ENCODE measurements at places on chromosomes 1 and 21. TPM values are rescaled to one million over a fixed set of nuclear protein-coding genes. Genes with fewer than 3 reads are reported as not detected.

DNA sequence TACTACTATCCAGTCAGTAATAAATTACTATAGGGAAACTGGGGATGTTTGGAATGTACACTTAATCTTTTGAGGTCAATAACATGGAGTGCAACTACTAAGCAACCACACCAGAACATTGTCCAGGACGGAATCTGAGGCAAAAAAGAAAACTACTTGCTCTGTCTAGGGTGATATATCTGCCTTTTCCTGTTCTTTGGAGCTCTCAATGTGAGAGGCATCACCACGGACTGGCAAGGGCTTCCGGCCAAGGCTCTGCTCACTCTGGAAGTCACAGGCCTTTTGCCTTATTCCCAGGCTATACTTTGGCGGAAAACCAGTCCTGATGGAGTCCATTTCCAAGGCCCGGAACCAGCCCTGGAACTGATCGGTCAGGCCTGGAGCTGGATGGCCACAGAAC is 94.2 kb downstream of the DTL start:
- no peak for DNase-seq

DNA sequence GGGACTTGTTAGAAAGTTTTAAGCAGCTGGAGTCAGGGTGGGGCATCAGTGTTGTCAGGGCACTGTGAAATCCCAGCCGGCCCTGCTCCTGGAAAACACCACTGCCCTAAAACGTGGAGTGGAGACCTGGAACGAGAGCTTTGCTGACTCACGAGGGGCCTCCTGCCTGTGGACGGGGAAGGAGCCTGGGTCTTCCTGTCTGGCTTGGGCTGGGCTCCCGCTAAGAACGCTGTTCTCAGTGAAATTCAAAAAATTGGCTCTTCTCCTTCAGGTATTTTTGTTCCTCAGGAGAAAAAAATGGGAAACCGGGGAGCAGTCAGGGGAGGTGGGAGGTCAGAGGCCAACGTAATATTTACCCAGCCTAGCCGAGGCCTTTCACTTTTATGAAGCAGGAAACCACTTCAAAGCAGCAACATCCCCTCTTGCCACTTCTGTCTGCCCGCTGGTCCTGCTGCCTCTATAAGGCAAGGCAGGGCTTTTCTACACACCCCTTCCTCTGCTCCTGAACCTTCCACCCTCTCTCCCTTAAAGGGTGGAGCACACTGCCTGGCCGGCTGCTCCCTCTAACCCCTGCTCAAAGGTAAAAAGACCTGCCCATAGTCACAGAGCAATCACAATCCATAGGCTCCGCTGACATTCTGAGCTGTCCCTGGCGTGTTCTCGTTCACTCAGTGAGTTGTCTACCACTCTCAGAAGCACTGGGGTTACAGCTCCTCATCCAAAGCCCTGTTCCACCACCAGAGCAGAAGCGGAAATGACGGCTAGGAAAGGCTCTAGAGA is 8.0 kb downstream of the PLXNA2 start:
- peak; percentile 82 for DNase-seq

GRCh38 chr1:18684303-18684702 is 53.7 kb downstream of the PAX7 start:
- DNase-seq, result no peak

- DNase-seq, result no peak
Measured at GRCh38 chr1:115338457-115338820, 390 bp upstream of the NGF start.

GRCh38 chr1:56688522-56689026 is 43.5 kb downstream of the PRKAA2 start:
- peak; percentile 92 for DNase-seq

DNA sequence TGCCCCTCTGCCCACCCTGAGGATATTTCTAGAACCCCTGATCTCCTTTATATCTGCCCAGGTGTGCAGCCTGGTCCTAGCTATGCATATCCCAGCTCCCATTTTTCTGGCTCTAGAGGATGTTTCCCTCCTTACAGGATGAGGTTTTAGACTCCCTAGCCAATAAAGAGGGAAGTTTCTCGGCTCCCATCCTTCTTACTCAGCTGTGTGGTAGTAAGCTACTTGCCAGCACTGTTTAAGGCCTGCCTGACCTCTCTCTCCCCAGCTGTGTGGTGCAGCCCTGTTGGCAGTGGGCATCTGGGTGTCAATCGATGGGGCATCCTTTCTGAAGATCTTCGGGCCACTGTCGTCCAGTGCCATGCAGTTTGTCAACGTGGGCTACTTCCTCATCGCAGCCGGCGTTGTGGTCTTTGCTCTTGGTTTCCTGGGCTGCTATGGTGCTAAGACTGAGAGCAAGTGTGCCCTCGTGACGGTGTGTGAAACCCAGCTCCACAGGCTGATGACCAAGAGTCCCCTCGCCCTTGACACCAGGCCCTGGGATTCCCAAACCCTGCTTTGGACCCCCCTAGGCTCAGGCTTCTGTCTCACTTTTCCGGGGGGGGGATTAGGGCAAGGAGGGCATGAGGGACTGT is 7.8 kb upstream of the P3R3URF start:
- peak; percentile 53 for DNase-seq

GRCh38 chr1:205542367-205542766 is 37.9 kb downstream of the CDK18 start:
- no peak for DNase-seq

GRCh38 chr1:147669469-147670318 is 630 bp downstream of the ACP6 start:
- peak; percentile 69 for DNase-seq

DNA sequence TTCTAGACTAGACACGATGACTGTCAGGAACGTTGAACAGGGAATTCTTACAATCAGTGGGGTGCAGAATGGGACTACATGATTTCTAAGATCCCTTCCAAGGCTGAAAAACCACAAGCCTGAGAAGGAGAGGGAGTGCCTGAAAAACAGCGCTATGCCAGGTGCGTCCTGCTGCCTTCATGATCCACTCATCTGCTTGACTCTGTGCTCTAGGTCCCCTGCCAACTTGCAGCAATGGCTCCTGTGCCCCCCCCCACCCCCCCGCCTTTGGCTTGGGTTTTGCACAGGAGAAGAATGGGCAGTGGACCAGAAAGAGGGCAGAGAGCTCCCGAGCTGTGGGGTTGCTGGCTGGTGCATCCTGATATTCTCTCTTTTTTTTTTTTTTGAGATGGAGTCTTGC is 5.9 kb downstream of the SLC2A7 start:
- no peak for DNase-seq

DNA sequence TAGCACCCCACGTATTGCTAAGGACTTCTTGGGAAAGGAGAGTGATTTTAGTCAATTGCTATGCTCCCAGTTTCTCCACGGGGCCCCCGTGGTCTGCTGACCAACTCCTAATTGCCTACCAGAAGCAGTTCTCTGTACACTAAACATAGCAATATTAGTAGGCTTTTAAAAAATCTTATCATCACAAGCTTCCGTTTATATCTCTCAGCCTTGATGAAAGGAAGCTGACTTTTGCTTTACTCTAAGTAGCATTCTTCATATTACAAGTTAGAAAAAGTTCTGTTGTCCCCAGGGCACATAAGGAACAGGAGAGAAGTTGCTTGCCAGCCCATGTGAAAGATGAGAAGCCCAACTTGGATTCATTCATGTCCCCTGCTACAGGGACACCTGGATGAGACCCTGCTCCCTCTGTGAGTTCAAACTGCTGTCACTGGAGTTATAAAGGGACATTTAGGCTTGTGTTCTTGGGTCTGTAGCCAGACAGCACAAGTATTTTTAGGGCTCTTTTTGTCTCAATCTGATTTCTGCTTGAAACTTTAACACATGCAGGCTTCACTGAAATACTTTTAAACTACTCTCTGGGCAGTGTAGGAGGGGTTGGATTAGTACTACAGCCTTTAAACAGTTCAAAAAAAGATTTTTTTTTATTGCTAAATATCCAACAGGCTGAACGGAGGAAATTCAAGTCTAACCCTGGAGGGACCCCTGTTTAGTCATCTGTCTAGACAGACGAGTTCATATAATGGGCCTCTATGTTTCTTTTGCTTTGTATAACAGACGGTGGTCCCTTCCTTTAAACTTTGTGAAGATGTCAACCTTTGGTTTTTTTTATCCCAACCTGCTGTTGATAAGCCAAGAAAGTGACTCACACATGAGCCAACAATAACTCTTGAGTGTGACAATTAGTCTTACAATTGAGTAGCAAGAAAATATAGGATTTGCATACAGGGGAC is 29.5 kb downstream of the TGFB2 start:
- peak; percentile 77 for DNase-seq

DNA sequence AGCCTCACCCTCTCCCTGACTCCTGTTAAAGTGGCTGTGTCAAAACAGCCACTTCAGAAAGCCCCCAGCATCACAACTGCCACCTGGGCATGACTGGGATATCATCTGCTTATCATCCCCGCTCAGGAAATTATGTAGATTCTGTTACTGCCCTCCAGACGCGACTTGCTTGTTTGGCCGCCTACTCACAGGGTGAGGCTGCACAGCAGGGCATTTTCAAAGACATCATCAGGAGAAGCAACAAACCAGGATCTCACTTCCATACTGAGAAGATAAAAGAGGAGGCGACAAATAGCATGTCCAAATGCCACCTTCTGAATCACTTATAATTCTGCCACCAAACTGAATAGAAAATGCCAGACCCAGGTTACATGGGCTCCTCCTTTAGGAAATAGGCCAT is 94.8 kb downstream of the MIS18A start:
- DNase-seq, result no peak

- peak; percentile 94 for DNase-seq
Measured at GRCh38 chr1:58932859-58933598, 149.2 kb upstream of the JUN start.

DNA sequence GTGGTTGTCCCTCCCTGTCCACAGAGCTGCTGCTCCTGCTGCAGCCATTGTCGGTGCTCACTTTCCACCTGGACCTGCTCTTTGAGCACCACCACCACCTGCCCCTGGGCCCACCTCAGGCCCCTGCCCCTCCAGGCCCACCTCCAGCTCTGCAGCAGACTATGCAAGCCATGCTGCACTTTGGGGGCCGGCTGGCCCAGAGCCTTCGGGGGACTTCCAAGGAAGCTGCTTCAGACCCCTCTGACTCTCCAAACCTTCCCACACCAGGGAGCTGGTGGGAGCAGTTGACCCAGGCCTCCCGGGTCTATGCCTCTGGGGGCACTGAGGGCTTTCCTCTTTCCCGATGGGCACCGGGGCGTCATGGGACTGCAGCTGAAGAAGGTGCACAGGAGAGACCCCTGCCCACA is 5.9 kb downstream of the RUSC1 start:
- DNase-seq, result no peak

- DNase-seq, result no peak
Measured at GRCh38 chr1:165873481-165873880, 46.1 kb downstream of the UCK2 start.

DNA sequence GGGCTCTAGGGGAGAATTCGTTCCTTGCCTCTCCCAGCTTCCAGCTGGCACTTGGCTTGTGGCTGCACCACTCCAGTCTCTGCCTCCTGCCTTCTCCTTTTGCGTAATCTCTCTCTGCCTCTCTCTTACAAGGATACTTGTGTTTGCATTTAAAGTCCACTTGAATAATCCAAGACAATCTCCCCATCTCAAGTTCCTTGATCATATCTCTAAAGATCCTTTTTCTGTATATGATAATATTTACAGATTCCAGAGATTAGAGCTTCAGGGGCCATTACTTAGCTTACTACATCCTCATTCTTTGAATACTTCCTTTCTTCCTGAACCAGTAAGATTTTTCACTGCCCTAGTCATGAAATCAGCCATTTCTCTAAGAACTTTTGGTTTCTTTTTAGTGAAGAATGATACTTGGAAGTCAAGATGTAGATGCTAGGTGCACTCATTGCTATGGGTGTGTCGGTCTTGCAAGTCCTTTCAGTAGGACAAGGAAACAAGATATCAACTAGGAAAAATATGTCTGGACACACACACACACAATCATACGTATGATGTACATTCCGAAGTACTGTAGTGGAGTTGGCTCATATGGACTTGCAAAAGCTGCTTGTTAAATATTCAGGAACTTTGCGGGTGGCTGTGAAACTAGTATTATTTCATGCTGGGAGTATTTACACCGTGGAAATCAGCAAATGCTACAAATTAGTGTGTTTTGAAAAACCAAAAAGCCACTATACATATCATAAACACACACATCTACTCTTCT is 20.8 kb upstream of the RLF start:
- peak; percentile 59 for DNase-seq

DNA sequence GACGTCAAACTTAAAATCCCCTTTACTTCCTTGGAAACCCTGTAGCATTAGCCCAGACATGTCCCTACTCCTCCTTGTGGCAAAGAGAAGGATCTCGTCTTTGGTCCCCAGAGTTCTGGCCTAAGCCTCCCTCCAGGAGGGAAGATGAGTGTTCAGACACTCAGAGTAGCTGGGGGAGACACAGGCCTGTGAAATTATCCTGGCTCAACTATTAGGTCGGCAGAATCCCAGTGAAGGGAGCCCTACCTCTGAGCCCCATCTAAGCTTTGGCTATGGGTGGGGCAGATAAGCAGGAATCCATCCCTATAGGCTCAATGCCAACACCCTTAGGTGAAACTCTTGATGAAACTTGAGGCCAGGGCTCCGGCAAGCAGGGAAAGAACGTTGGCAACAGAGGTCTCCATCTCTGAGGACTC is 1.7 kb upstream of the SFN start:
- DNase-seq, result peak; percentile 64

DNA sequence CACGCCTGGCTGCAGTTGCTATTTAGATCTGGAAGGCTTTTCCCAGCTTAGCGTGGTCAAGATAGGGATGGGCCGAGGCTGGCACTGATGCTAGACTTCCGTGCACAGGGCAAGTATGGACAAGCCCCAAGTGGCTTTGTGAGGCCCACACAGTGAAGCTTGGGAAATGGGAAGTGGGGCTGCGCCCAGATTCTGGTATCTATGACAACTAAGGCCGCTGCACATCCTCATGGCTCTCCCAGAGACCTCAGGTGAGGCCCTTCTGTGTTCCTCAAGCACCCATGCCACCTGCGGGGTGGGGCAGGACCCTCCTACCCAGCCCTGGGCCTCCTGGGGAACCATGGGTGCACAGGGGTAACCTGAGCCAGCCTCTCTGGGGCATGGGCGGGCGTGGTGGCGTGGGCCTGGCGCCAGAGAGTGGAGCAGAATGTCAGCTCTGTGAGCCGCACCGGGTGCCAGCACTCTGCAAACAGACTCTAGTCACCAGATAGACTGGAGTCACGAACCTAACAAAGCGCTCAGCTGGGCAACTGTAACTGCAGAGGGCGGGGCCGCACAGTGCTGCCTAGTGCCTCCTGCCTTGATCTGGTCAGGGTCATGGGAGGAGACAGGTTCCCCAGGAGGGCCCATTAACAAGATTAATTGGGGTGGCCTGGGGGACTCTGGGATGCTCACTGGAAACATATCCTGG is 46.4 kb downstream of the ELF3 start:
- DNase-seq, result no peak

DNA sequence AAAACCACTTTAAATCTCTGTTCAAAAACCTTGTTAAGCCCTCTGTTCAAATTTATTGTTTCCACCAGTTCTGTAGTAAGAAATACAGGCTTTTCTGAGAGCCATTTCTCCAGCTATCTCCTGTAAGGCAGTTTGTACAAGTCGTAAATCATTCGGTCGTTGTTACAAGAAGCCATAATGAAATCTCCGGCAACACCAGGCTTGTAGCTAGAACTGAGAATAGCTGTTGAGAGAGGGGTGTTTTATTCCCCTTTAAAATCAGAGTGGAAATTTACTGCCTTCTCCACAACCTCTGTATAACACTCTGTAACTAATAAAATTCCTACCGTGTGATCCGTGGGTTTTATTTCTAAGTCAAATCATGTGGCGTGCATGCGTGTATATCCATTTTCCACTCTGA is 335.8 kb upstream of the KAZN start:
- no peak for DNase-seq

GRCh38 chr21:35893156-35893555 is 167.2 kb downstream of the SETD4 start:
- no peak for DNase-seq

The SPRR2E gene
- total RNA-seq, result not detected

The KIF21B gene
- 1.2 TPM for total RNA-seq

The FAM163A gene
- total RNA-seq, result not detected

The SHC1 gene
- 84.5 TPM for total RNA-seq

The SLC16A4 gene
- 30.0 TPM for total RNA-seq

The SUSD4 gene
- total RNA-seq, result 2.2 TPM

The C1orf226 gene
- total RNA-seq, result 2.6 TPM

All from M059J (cell line).